GF-D8 (cell line): ENCODE measurements at places on chromosomes 4 and X.
A peak's percentile ranks its signal among the peaks of the same experiment; 100 is the strongest.

- peak; percentile 18 for DNase-seq
Measured at GRCh38 chrX:13759152-13759718, 24.7 kb downstream of the OFD1 start.

- no peak for DNase-seq
Measured at GRCh38 chr4:145887241-145887991, 51.2 kb downstream of the ZNF827 start.

DNA sequence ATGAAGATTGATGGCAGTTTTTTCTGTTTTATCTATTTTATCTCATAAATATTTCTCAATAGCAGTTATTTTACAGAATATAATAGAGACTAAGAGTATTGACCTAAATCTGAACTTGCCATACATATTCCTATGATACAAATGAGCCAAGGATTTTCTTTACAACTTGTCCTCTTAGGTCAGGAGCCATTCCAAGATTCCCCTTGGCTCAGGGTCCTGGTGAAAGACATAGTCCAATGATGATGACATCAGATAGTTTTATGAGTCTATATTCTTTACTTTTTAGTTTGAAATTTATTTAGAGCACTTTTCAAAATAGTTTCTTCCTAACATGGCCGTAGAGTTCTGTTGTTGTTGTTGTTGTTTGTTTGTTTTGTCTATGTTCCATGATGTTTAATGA, 869.1 kb upstream of the GRID2 start:
- no peak for DNase-seq

DNA sequence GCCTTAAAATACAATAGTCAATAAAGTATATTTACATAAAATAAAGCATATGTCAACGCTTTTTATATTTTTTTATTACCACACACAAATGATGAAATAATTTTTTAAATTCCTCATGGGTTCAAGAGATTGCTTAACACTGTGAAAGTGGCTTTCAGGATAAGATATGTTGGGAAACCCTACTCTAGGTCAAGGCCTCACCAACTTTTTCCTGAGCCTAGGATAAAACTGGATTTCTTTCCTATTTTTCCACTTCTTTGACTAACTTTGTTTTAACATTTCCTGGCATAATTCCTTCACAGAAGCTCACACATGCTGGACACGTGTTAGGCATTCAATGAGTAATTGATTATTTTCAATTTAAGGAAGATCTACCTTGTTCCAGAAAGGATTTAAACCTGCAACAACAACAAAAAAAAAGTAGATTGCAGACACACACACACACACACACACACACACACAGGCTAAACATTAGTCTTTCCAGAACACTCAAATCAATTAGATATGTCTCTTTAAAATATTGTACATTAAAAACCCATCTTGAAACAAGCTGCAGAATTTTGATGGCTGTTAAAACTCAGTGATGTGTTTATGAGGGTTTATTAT, 9.1 kb downstream of the KLB start:
- no peak for DNase-seq

DNA sequence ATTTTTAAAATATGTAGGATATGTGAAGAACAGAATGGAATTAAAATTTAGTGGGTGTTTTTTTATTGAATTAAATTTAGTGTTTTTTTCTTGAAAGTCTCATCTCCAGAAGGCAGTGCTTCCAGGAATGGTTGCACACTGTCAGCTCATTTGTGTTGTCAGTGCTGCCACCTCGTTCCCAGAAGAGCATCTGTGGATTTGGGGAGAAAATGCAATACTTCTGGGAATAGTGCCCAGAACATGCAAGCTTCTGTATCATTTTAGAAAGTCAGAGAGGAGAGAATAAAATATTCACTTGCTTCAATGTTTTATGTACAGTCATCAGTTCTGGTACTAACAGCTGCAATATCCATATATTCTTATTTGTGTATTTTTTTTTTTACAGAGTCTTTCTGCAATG, 608.8 kb downstream of the PCDH7 start:
- DNase-seq = no peak

GRCh38 chr4:7450775-7451433, 16.2 kb upstream of the PSAPL1 start:
- no peak for DNase-seq

GRCh38 chr4:82900066-82900410, 497 bp upstream of the THAP9 start:
- DNase-seq = peak; percentile 53

DNA sequence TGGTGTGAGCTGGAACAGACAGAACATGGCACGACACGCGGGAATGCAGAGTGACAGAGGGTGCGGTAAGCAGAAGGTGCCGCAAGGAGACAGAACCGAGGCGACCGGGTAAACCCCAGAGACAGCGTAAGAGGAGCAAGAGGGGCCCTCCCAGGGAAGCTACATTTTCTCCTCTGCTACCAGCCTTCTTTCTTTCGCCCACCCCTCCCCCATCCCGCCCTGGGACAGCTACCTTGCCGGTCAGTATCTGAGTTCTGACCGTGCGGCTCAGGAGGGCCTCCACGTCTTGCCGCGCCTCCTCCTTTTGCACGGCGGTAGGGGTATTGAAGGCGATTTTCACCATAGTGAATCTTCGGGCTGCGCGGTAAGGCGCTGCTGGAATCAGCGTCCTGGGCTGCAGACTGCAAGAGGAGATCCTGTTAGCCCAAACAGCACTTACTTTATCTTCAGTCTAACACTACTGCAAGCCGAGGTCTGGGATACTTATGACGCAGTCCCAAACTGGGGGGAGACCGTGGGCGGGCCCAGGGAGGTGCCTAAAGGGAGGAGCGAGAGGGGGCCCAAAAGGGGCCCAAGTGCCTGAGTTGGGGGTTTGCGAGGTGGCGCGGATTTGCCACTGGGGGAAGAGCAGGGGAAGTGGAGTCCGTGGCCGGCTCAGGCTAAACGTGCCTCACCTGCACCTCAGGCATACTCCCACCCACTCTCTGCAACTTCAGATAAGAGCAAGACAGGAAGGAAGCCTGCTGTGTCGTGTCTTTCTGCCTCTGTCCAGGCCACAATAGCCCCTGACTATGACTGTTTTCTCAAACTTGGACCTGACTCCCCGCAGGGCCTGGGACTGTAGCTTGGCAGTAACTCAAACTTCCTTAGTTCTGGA, at the start of gene ITM2A:
TSS of gene ITM2A (minus strand) at position 462 of the 877 bp plus-strand sequence. CDS start at position 343, 119 bp downstream.
- peak; percentile 64 for DNase-seq

GRCh38 chr4:3572363-3572762, 40.1 kb upstream of the LRPAP1 start:
- no peak for DNase-seq

- DNase-seq = no peak
Measured at GRCh38 chrX:37677765-37678164, 7.8 kb upstream of the XK start.

GRCh38 chrX:133722756-133723155, 262.6 kb downstream of the GPC3 start:
- DNase-seq = no peak

DNA sequence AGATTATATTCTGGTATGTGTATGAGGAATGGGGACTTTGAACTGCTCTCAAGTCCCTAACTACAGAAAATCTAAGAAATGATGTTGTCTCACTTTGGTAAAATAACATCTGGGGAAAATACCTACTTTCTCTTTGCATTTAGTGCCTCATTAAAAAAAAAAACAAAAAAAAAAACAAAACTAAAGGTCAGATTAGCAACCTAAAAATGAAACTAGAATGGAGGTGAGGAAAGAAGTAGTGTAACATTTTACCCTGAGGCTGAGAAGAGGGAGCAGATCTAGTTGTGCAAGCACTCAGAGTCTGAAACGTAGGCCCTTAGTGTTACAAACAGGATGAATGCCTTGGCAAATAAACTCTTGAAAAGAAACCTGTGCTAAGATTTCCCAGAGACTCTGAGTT, 56.0 kb downstream of the VGLL1 start:
- DNase-seq = no peak

GRCh38 chrX:118594697-118595420, 99.2 kb downstream of the DOCK11 start:
- DNase-seq = peak; percentile 53

GRCh38 chrX:136622568-136622967, 25.4 kb upstream of the CD40LG start:
- DNase-seq = no peak

DNA sequence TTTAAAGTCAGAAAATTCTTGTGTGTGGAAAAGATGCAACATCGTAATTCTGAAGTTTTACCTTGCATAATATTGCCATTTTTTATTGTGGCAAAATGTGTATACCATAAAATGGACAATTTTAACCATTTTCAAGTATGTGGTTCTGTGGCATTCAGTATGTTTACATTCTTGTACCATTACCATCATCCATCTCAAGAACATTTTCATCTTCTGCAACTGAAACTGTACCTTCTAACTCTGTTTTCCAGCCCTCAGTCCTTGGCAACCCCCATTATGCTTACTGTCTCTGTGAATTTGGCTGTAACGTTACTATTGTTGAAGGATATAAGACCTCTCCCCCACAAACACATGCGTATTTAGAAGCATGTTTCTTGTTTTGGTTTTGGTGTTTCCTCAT, 123.2 kb downstream of the BMPR1B start:
- no peak for DNase-seq

DNA sequence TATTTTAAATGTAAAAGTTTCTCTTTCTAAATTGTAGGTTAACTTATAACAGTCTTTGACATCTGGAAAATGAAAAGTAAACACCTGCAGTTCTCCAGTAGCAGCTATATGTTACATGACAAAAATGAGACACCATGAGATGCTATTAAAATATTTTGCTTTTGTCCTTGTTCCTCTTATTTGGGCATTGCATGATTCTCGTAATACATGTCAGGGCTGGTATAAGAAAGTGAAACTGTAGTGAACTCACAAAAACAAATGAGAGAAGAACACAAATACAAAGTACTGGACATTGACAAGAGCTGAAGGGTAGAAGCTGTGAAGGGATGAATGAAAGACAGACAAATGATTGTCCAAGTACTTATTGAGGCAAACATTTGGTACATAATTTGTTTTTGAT, 9.0 kb downstream of the GK2 start:
- DNase-seq = no peak

DNA sequence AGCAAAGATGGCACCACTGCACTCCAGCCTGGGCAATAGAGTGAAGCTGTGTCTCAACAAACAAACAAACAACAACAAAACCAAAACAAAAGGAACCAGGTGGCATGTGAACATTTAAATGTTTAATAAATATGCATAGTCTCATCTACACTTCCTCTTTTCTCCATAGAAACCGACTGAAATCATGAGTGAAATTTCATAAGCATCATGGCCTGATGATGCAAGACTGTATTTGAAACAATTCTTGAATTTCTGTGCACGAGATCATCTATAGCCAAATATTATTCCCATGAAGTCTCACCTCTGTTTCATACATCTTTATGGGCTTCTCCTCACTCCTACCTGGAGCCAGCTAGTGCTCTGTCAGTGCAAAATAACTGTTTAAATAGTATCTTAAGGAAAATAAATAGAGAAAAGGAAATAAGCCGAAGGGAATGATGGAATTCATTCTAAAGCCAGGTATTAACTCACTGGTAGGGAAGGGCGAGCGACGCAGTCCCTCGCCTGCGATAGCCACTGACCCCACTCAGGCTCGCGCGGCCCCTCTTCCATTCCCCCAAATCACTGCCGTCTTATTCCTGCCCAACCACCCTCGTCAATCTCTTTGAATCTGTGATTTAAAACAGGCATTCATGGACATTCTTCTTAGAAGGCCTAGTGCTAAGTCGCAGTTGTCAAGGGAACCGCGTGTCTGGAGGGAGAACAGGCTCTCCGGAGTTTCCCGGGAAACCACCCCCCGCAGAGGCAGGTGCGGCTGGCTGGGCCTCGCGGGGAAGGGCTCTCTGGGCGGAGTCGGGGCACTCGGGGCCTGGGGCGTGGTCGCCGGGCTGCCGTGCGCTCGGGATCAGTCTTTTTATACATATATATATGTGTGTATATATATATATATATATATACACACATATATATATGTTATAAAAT, 52.4 kb upstream of the TRIM2 start:
- peak; percentile 8 for DNase-seq

DNA sequence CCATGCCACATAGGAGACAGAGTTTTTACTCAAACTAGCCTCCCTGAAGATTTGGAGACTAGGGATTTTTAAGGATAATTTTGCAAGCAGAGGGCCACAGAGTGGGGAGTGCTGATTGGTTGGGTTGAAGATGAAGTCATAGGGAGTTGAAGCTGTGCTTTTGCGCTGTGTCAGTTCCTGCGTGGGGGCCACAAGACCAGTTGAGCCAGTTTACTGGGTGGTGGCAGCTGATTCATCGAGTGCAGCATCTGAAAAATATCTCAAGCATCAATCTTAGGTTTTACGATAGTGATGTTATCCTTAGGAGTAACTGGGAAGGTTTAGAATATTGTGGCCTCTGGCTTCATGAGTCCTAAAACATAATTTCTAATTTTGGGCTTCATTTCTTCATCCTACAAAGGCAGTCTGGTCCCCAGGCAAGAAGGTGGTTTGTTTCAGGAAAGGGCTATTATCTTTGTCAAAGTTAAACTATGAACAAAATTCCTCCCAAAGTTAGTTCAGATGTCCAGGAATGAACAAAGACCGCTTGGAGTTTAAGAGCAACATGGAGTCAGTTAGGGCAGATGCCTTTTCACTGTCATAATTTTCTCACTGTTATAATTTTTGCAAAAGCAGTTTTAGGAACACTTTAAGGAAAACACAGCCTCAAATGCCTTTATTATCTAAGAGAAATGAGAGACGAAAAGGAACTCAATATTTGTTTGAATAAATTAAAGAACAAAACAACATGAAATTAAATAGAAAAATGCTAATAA, 960.8 kb upstream of the PRKX start:
- no peak for DNase-seq

GRCh38 chr4:72374159-72374558, 194.9 kb downstream of the ADAMTS3 start:
- DNase-seq = no peak

DNA sequence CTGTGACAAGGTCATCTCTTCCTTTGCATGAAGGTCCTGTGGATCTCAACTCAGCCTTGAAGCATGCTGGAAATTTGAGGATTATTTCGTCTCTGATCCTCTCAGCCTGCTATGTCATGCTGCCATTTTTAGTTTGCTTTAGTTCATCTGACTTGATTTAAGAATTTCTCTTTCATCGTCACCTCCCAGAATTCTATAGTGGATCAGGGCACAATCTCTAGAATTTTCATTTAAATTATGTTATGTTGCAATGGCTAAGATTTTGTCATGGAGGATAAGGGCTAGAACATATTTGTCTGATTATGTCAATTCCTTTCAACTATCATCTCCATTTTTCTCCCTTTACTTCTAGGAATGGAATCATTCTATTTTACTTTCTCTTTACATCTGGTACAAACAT, 98.8 kb downstream of the PCDH10 start:
- no peak for DNase-seq

GRCh38 chr4:19729886-19730651, 521.6 kb upstream of the SLIT2 start:
- peak; percentile 4 for DNase-seq

- no peak for DNase-seq
Measured at GRCh38 chrX:153800746-153801145, 6.3 kb downstream of the SSR4 start.

GRCh38 chr4:139176302-139177048, 543 bp downstream of the ELF2 start:
- peak; percentile 64 for DNase-seq

- peak; percentile 31 for DNase-seq
Measured at GRCh38 chrX:13669246-13669737, 16.4 kb downstream of the TCEANC start.
